ENCODE measurements at places on chromosomes 13 and 19.

- no peak for DNase-seq
Observed at GRCh38 chr13:52599848-52600603, 42.2 kb upstream of the HNRNPA1L2 start.

- no peak for DNase-seq
Observed at GRCh38 chr13:50711996-50712395, 131.5 kb downstream of the DLEU7 start.

GRCh38 chr13:80504453-80504852 is 163.5 kb upstream of the SPRY2 start:
- DNase-seq: no peak

DNA sequence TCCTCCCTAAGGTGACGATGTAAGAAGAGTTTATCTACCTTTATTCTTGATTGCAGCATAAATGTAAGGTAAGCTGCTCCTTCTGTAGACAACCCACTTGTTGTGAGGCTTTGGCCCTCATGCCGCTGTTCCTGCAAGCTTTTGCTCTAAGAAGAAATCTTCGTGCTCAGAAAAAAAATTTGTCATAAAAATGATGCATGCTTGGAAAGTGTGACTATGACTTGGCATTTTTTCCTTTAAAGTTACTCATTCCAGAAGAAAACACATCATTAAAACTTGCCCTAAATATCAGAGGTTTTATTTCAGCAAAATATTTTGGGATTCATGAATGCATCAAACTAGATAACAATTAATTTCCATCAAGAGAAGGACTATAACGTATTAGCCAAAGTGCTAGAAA is 39.8 kb downstream of the KCTD12 start:
- no peak for DNase-seq

- no peak for DNase-seq
Observed at GRCh38 chr13:67632590-67632989, 402.5 kb upstream of the PCDH9 start.

GRCh38 chr13:98761126-98761985 is 8.9 kb upstream of the SLC15A1 start:
- no peak for DNase-seq

DNA sequence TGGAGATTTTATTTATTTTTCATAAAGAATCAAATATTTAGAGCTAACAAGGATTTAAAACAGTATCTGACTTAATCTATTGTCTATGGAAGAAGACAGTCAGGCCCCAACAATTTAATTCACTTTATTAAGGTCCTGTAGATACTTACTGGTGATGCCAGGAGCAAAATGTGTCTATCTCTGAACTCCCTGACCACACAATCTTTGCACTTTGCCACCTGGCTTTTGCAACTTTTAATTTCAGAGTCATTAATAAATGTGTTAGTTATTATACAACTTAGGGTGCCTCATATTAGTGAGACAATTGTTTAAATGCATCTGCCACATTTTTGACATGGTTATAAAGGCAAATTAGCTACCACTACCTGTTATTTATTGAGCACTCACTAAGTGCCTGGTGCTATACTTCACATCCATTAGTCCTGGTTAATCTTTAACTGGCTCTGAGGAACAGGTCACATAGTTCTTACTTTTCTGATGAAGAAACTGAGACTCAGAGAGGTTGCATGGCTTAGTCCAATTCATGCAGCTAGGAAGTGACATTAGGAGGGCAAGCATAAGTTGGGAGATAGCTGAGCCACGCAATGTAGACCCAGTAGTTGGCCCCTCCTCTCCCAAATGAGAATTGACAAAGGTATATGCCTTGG is 297.9 kb downstream of the DCT start:
- no peak for DNase-seq

DNA sequence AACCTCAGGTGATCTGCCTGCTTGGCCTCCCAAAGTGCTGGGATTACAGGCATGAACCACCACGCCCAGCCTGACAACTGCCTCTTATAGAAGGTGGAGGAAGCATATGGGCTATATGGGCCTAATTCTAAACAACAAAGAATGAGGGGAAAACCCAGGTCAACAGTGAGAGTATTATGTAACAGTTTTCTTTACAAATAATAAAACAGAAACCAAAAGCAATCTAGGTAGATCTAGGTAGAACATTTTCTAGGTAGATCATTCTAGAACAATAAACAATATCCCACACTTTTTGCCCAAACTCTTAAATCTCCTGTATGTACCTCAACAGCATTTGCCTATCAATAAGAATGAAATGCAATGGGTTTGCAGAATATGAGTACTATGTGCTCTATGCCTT is 267.4 kb downstream of the ABCC4 start:
- no peak for DNase-seq

GRCh38 chr19:17309965-17310461 is 650 bp downstream of the DDA1 start:
- DNase-seq: no peak

DNA sequence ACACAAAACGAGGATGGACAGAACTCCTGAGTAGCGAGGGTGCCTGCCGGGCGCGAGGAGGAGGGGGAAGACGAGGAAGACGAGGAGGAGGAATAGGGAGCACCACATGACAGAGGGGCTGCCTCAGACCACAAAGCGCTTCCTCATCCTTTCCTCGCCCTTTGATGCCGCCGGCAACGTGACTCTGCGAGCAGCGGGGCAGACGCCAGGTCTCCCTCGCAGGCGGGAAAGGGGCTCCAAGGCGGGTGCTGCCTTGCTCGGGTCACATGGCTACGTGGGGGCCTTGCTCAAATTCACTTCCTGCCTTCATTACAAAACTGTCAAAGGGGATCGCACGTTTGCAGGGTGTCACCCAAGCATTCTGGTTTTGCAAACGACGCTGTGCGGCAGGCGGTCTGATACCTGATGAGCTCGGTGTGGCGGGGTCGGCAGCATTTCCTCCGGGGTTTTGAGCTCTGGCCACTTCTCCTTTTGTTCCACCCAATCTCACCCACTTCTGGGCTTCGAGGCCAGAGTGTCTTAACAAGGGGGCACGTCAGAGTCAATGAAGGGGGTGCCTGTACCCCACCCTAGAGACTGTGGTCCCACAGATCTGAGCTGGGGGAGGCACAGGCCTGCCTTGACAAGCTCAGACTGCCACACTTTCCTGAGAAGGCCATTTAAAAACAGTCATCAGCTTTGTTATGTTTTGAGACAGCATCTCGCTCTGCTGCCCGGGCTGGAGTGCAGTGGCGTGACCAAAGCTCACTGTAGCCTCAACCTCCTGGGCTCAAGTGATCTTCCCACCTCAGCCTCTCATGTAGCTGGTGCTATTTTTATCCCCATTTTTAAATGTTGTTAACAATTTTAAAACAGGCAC is 14.9 kb downstream of the MAP2K2 start:
- DNase-seq: no peak

- DNase-seq: no peak
Observed at GRCh38 chr19:46466536-46467196, 4.7 kb downstream of the PNMA8A start.

- no peak for DNase-seq
Observed at GRCh38 chr13:75481176-75482069, 546 bp downstream of the TBC1D4 start.

DNA sequence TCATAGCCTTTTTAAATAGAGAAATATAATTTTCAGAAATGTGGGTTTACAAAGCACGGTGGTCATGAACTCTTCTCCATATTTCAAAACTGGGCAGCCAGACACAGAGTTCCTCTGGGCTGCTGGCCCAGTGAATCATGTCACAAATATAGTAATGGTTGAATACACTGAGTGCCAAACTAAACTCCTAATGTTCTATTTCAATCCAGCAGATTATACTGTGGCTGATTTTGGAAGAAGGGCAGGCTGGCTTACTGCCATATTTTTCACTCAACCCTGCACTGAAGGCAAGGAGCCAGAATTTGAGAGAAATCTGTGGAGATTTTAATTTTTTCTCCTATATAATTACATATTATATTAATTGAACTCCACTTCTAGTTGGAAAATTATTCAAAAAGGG is 17.0 kb upstream of the PRR20A start:
- no peak for DNase-seq

DNA sequence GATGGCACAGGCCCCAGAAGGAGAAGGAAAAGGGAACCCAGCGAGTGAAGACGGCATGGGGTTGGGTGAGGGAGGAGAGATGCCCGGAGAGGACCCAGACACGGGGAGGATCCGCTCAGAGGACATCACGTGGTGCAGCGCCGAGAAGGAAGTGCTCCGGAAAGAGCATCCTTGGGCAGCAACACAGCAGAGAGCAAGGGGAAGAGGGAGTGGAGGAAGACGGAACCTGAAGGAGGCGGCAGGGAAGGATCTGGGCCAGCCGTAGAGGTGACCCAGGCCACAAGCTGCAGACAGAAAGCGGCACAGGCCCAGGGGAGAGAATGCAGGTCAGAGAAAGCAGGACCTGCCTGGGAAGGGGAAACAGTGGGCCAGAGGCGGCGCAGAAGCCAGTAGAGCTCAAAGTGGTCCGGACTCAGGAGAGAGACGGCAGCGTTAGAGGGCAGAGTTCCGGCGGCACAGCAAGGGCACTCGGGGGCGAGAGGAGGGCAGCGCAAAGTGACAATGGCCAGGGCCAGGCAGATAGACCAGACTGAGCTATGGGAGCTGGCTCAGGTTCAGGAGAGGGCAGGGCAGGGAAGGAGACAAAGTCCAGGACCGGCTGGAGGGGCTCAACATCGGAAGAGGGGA is 1.1 kb downstream of the PPP1R12C start:
- peak; percentile 40 for DNase-seq

DNA sequence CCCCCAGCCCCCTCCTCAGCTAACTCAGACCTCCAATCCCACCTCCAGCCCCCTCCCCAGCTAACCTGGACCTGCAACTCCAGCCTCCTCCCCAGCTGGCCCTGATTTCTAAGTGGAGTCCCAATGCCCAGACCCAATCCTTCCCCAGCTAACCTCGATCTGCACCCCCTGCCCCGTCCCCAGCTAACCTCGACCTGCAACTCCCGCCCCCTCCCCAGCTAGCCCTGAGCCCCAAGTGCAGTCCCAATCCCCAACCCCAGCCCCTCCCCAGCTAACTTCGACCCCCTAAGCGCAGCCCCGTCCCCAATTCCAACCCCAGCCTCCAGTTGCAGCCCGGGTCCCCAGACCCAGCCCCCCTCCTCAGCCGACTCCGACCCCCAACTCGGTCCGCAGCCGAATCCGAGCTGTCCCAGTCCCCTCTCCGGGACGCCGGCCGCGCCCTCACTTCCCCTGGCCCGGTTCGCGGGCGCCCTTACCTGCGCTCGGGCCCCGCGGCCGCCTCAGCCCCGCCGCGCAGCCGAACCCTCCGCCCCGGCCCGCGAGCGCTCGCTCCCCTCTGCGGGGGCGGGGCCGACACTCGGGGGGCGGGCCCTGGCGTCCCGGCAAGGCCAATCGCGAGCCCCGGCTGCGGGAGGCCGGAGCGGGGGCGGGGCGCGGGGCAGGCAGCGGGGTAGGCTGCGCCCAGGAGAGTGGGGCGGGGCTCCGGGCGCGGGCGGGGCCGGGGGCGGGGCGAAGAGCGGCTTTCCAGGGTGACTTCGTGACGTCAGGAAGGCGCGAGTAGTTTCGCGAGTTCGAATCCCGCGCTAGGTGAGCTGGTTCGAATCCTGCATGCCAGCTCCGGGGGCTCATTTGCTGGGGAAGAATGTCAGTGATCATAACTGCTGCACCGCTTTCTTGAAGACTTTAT is at the start of gene GNG7:
Gene GNG7, minus strand, starts transcription at position 525 of the 907 bp plus-strand sequence. CDS start 182,006 bp downstream, outside the sequence.
- peak; percentile 80 for DNase-seq

DNA sequence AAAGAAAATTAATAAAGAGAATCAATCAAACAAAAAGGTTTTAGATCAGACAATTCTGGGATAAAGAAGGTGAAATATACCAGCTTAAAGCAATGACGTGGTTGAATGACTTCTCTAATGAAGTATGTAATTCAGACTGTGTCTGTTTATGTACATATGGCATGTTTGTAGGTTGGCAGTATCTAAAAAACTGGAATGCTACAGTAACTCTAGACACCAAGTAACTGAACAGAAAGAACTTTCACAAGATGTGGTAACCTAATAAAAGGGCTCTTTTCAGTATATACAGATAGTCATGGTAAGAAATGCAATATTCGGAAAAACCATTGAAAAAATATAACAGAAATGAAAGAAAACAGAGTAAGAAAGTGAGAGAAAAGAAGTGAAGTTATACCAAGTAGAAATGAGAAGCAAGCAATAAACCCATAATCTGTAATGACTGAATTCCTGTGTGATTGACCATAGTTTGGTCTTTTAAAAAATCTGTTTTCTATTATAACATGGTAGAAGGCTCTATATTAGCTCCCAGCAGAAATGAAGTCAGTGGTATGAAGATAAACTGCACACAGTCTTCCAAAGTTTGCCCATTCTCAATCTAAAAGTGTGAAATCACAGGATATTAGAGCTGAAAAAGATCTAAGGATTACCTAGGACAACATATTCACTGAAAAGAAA is 31.4 kb downstream of the ELF1 start:
- DNase-seq: no peak

DNA sequence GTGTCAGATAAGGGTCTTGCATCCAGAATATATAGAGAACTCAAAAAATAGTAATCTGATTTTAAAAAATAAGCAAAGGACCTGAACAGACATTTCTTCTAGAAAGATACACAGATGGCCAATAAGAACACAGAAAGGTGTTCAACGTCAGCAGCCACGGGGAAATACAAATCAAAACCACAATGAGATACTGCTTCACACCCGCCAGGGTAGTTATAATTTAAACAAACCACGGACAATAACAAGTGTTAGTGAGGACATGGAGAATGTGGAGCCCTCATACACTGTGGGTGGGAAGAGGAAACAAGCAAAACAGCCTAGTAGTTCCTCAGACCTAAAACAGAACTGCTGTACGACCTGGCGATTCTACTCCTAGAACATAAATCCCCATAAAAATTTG is 26.7 kb upstream of the NAPA start:
- no peak for DNase-seq

- no peak for DNase-seq
Observed at GRCh38 chr19:19214892-19215291, 3.1 kb downstream of the NCAN start.

- DNase-seq: no peak
Observed at GRCh38 chr13:103523858-103524257, 457.6 kb upstream of the SLC10A2 start.

DNA sequence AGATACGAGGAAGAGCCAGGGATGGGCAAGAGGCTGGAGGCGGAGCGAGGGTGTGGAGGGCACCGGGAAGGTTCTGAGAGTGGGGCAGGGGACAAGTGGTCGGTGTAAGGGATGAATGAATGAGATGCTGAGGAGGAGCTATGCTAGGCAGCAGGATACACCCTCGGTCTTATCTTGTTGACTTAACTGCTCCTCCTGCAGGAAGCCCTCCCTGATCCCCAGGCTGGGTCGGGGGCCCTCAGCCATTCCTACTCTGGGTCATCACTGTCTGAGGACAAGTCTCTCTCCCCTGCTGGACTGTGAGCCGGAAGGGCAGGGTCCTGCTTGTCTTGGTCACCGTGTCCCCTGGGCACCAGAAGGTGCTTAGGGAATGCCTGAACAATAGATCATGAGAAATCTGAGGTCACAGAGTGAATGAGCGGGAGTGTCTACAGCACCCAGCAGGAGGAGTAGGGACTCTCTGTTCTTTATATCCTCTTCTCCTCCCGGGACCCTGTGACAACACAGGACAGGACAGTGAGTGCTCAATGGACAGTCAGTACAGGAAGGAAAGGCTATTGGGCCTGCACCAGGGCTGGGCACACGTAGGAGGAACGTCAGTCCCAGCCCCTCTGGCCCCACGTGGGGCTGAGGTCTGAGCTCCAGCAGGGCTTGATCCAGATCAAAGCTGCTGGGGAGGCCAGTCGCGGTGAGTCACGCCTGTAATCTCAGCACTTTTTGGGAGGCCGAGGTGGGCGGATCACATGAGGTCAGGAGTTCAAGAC is 6.5 kb downstream of the NKPD1 start:
- DNase-seq: no peak

Measured in omental fat pad (tissue), 4 donors.